GM13977 (cell line): ENCODE measurements at places on chromosomes 2 and 18.

DNA sequence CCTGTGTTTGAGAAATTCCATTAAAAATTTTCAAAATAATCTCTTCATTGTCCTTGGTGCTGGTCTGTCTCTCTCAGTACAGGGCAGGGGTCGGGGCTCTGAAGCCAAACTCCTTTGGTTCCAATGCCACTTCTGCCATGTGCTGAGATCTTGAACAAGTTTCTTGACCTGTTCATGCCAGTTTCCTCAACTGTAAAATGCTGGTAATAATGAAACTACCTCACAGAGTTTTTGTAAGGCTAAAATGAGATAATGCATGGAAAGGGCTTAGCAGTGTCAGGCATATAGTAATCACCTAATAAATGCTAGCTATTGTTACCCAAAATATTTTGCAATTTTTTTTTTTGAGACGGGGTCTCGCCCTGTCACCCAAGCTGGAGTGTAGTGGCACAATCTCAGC, 16.9 kb upstream of the MREG start:
- DNase-seq, result no peak

DNA sequence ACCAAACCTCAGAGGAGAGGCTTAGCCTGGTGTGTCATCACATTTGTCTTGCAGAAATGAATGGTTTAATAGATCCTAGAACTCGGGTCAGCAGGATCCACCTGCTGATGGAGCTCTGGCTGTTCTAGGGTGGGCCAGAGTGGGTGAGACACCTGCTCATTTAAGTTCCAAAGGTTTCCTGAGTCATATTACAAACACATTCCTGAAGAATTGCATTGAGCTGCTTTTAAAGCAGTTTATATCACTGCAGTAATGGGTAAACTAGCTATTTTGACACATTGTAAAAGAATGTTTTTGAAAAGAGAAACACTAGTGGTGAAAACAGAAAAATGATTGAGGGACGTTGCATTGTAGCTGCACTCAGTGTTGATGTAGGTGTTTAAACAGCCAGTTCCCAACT, 175.3 kb upstream of the TCF4 start:
- DNase-seq, result no peak

DNA sequence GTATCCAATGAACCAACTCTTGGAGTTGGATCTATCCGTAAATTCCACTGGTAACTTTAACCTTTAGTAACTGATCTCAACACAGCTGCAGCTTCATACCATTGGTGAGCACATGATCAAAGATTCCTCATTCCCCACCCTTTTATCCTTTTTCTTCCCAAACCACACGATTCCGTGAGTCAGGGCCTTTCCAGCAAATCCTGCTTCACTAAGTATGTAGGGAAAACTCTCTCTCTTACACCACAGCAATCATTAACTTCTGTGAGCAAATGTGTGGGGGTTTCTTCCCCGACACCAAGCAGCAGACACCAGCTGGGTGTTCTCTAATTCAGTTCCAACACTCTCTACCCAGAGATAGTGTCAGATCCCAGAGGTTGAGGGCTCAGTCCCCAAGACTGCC, 23.5 kb downstream of the ELP2 start:
- DNase-seq, result no peak

- DNase-seq, result no peak
These were observed 21.0 kb downstream of the MERTK start for GRCh38 chr2:111919365-111919764.

- no peak for DNase-seq
These were observed 120.8 kb upstream of the ODC1 start for GRCh38 chr2:10568736-10569432.

DNA sequence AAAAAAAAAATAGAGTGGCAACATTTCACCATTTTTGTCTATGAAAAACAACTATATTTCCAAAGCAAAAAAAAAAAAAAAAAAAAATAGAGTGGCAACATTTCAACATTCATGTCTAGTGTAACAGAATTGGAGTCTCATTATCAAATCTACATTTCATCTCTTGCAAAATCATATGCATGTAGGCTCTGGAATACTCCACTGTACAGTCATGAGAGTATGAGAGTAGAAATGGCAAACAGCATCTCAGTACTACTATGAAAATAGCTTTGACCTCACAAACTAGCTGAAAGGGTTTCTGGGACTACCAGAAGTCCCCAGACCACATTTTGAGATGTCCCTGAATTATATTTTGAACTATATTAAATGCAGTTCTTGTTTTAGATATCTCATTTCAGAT, 82.8 kb downstream of the SMAD2 start:
- no peak for DNase-seq

DNA sequence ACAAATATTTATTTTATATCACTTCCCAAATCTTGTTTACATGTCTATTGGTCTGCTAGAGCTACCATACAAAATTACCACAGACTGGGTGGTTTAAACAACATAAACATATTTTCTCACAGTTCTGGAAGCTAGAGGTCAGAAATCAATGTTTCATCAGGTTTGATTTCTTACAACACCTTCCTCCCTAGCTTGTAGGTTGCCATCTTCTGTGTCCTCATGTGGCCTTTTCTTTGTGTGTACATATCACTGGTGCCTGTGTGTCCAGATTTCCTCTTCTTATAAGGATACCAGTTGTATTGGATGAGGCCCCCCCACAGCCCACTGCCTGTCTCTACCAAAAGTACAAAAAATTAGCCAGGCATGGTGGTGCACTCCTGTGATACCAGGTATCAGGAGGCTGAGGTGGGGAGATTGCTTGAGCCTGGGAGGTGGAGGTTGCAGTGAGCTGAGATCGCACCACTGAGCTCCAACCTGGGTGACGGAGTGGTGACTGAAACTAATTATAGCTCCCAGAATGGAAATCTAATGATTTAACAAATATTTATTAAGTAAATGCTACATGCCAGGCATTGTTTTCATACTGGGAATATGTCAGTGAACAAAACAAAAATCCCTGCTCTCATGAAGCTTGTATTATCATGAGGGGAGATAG, 13.6 kb downstream of the EML4 start:
- no peak for DNase-seq

- DNase-seq, result no peak
These were observed 96.2 kb downstream of the GALNT3 start for GRCh38 chr2:165697748-165698443.

GRCh38 chr2:219243291-219243761, 1.9 kb downstream of the GLB1L start:
- no peak for DNase-seq

GRCh38 chr18:24736662-24737330, 276.4 kb downstream of the HRH4 start:
- DNase-seq, result no peak

- DNase-seq, result no peak
These were observed 54.4 kb downstream of the VAPA start for GRCh38 chr18:9968081-9968848.

DNA sequence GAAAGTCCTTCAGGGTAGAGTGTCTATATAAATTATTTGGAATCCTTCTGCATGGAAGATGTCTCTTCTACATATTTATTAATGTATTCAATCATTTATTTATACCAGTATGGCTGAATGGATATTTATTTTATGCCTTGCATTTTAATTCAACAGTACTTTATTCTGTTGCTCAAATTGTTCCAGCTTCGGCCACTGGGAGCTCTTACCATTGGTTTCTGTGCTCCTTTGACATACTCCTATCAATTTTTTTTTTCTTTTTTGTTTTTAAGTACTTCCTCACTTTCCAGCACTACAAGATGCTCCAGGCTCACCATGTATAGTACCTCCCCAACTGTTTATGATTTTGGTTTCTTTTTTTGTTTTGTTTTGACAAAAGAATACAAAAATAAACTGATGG, 39.4 kb upstream of the WIPF1 start:
- DNase-seq, result no peak

- no peak for DNase-seq
These were observed 8.6 kb upstream of the MAP3K20 start for GRCh38 chr2:173066887-173067676.

- DNase-seq, result no peak
These were observed 27.7 kb upstream of the NFATC1 start for GRCh38 chr18:79367989-79368388.

DNA sequence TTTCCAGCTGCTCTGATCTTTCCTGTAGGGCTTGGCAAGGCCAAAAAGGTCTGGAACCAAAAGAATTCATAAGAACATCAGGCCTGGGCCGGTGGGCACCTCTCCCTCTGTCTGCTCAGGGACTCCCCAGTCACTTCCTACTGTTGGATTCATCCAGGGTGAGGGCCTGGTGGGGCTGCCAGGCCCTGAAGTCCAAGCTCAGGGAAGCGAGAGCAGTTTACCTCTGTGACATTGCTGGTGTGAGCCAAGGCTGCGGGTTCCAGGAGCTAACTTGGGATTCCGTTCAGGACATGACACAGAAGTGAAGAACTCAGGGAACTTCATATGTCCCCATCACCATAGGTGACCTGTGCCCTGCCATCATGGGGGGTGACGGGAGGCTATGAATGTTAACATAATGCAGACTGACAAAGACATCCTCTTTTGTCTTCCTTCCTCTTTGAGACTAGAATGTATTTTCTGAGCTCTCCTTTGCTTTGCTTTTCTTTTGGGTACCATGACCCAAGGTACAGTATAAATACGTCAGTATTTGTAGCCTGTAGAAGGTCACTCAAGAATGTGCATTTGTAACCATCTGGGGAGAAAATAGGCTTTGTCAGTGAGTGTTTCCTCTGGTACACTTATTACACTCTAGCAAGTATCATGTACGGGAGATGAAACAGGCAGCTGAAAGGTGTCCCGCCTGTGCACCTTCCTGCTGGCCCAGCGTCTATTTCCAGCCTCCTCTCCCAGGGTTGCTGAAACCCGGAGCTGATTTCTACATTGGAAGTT, 130.5 kb upstream of the SLC1A4 start:
- DNase-seq, result peak; percentile 53

GRCh38 chr2:191645032-191645431, 32.9 kb upstream of the NABP1 start:
- DNase-seq, result no peak

DNA sequence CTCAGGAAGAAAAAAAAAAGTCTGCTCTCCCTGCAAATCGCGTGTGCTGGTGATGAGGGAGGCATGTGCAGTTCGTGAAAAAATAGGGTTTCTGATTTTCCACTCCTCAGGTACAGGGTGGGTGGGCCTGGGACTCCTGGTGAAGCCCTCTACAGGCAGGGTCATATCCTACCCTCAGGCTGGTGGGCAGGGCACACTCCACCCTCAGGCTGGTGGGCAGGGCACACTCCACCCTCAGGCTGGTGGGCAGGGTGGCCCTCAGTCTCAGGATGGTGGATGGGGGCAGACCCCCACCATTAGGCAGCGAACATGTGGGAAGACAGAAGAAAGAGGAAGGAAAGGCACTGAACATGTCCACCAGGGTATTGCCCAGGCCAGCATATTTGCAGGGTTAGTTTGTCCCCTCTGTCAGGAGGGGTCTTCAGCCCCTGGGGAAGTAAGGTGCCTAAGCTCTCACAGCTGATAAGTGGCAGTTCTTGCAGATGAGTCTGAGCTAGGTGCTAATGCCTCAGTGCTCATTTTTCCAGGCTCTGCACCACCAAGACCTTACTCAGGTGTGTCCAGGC, 95.2 kb upstream of the RAB6C start:
- DNase-seq, result no peak

- DNase-seq, result no peak
These were observed 60.4 kb downstream of the TRIP12 start for GRCh38 chr2:229861431-229861830.

DNA sequence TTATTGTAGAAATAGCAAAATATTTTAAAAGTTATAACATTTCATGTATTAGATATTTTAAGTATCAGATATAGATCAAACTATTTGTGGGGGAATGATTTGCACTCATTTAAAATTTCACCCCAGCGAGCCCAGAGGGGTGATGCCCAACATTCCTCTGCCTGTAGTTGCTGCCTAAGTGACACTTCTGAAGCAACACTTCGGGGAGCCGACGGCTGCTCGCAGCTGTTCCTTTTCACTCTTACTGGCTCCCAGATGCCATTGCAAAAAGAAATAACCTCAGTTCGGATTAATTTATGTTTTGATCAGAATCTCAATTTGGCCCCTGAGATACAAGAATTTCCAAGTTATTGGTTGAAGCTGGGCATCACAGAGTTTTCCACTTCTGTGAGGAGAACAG, 603.8 kb downstream of the PLCL1 start:
- DNase-seq, result no peak

DNA sequence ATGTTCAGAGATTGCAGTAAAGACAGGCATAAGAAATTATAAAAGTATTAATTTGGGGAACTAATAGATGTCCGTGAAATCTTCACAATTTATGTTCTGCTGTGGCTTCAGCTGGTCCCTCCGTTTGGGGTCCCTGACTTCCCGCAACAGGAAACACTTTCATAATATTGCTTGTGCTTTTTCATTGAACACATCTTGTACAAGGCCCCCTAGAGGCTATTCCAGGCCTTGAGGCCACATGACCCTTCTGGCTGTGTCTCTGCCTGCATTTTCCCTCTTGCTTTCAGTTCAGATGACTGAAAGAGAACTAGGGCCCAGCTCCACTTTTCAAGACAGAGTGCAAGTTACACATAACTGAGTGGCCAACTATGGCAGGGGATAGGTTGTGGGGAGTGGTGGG, 164.1 kb downstream of the TMEM247 start:
- no peak for DNase-seq

- no peak for DNase-seq
These were observed 33.1 kb upstream of the HDAC4 start for GRCh38 chr2:239433777-239434403.
